ENCODE measurements at places on chromosomes 2 and 18. TPM values are rescaled to one million over a fixed set of nuclear protein-coding genes. Genes with fewer than 3 reads are reported as not detected.

The CSRNP3 gene
- 0.72 TPM for total RNA-seq

DNA sequence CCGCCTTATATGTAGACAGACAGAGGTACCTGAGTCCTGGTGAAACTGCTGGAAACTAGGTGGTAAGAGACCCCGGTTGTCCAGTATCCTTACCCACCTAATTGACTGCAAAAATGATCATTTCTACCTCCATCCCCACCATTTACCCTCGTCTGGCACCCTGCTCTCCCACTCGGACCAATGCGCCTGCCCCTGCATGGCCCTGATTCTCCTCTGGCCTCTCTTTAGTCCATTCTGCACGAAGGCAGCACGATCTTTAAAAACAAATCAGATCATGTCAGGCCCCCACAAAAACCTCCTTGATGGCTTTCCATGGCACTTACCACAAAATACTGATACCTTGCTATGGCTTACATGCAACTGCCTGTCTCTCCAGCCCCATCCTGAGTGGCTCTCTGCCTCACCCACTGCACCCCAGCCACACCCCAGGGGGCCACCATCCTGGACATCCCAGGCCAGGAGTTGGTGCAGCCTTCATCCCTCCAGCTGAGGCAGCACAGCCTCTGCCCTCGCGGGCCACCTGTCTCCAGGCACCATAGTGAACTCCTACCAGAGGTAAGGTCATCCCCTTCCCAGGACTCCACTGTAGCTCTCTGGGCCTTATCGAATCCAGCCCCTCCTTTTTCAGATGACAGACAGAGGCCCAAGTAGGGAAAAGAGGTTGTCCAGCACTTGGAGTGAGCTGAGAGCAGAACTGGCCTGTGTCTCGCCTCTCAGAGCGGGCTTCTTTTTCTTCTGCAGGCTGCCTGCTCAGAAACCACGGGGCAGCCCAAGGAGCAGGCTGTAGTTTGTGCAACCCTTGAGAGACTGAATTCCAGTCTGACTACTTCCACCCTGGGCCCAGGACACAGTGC is 12.3 kb upstream of the CIB4 start:
- no peak for DNase-seq

- DNase-seq = peak; percentile 74
Observed at GRCh38 chr2:46010925-46011490, 286.2 kb upstream of the EPAS1 start.

GRCh38 chr2:81283081-81283480 is 978.5 kb upstream of the LRRTM1 start:
- no peak for DNase-seq

DNA sequence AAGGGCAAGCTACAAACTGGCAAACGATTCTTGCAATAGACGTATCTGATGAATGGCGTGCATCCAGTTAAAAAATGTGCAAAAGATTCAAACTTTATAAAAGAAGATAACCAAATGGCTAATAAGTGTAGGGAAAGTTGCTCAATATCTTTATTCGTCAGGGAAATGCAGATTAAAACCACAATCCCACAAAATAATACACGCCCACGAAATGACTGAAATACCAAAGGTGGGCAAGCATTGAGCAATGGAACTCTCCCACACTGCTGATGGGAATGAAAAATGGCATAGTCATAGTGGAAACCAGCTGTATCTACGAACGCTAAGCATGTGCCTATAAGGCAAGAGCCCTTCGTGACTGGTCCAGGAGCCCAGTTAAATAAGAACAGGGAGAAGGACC is 168.6 kb upstream of the SIX2 start:
- DNase-seq = peak; percentile 95

GRCh38 chr2:15313657-15314056 is 247.5 kb downstream of the NBAS start:
- peak; percentile 71 for DNase-seq

The CCBE1 gene
- total RNA-seq = 93.9 TPM

The GCG gene
- total RNA-seq = not detected

DNA sequence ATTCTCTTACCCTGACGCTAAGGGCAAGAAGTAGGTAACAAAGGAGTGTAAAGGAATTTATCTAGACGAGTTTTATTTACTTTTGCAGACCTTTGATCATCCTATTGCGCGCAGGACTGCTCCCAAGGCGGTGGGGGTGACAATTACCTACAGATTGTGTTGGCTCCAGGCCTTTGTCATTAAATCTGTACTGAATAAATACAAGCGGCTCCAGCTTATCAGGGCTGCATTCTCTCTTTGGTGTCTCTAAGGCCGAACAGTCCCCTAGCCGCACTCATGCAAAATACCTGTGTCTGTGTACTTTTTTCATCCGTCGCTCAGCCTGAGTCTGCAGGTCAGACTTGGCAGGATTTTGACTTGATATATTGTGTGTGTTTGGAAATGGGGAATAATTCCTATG is 57.9 kb upstream of the DYSF start:
- DNase-seq = no peak

DNA sequence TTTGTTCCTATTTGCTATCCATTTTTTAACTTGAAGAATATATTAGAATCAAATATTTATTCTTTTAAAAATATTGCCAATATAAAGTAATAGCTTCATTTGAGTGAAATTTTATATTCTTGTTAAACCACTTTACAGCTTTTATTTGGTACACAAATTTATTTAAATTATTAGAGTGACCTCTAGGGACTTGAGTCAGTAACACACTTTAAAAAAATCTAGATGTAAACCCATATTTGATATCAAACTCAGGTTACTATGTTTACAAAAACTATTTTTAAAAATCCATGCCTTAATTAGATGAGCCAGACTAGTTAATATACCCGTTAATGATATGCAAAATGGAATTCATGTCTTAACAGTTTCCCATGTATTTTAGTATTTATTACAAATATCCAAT is 134.6 kb downstream of the MAP4K4 start:
- DNase-seq = no peak

The MEX3C gene
- total RNA-seq = 42.8 TPM

The CDH2 gene
- total RNA-seq = 111 TPM

The DAW1 gene
- 1.4 TPM for total RNA-seq

- no peak for DNase-seq
Observed at GRCh38 chr2:25699216-25699615, 25.8 kb upstream of the DTNB start.

GRCh38 chr2:27723372-27724144 is 48.0 kb upstream of the MRPL33 start:
- DNase-seq = peak; percentile 75

GRCh38 chr2:19815746-19816145 is 86.0 kb downstream of the TTC32 start:
- DNase-seq = peak; percentile 63

The TTN gene
- total RNA-seq = 0.18 TPM

Data from IMR-90 (cell line).